ENCODE measurements at places on chromosomes 1 and 21.

GRCh38 chr1:19615438-19615837 is 28.7 kb upstream of the NBL1 start:
- no peak for DNase-seq

- DNase-seq = no peak
These were observed 4.1 kb downstream of the KRTAP15-1 start for GRCh38 chr21:30444204-30444603.

- DNase-seq = peak; percentile 11
These were observed 34.0 kb downstream of the FH start for GRCh38 chr1:241485554-241485992.

GRCh38 chr1:37850352-37850955 is 8.9 kb downstream of the MTF1 start:
- no peak for DNase-seq

DNA sequence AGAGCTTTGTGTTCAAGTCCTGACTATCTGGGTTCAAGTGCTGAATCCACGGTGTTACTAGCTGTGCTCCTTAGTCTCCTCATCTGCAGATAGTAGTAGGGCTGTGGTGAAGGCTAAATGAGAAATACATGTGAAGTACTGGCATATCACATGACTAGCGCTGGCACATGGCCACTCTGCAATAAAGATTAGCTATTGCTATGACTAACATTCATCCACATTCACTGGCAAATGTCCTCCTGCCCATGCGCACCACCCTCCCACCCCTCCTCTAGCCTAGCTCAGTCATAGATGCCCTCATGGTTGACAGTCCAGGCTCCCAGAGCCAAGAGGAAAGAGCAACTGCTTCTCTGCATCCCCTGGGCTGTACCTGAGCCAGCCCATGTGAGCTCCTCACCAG is 8.5 kb upstream of the COL8A2 start:
- no peak for DNase-seq

Measured in germinal center (tissue), 1 donor.